Foreskin melanocyte (primary cell): ENCODE measurements at places on chromosomes 7 and 10.

GRCh38 chr7:25333296-25333928 lies 105.1 kb upstream of the NPVF start:
- DNase-seq = no peak

DNA sequence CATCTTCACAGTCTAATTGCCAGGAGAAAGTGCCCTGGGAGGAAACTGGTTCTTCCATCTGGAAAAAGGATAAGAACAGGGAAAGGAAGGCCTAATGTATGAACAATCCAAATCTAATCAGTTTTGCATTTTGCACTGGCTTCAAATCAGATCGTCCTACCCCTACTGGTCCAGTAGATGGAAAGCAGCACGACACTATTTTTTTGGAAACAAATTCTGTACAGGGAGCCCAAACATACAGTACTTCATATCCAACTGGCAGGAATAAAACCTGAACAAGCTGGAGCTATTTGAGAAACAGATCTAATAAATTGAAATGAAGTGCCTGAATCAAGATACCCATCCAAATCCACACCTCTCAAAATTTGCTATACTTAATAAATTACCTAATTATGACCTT lies 36.5 kb downstream of the ETV1 start:
- DNase-seq = no peak

- no peak for DNase-seq
These were observed 608.9 kb downstream of the CNTNAP2 start for GRCh38 chr7:146725520-146725919.

DNA sequence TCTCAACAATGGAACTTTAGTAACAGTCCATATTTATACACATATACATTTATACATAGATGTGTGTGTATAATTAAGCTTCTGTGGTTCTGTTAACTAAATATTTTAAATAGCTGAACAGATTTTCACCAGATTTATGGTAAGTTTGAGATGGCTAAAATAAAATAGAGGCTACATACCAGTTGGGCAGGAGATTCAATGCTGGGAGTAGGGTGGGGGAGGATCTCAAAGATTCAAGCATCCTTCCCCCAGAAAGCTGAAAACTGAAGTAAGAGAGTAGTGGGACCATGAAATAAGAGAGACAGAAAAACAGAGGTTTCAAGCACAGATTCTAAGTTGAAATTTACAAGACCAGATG lies 14.0 kb downstream of the LRRC17 start:
- DNase-seq = no peak

GRCh38 chr7:155999631-156000489 lies 187.6 kb upstream of the SHH start:
- DNase-seq = no peak

- no peak for DNase-seq
These were observed 41.3 kb upstream of the GGCT start for GRCh38 chr7:30545791-30546555.

GRCh38 chr10:121490871-121491519 lies 107.2 kb downstream of the FGFR2 start:
- DNase-seq = no peak

DNA sequence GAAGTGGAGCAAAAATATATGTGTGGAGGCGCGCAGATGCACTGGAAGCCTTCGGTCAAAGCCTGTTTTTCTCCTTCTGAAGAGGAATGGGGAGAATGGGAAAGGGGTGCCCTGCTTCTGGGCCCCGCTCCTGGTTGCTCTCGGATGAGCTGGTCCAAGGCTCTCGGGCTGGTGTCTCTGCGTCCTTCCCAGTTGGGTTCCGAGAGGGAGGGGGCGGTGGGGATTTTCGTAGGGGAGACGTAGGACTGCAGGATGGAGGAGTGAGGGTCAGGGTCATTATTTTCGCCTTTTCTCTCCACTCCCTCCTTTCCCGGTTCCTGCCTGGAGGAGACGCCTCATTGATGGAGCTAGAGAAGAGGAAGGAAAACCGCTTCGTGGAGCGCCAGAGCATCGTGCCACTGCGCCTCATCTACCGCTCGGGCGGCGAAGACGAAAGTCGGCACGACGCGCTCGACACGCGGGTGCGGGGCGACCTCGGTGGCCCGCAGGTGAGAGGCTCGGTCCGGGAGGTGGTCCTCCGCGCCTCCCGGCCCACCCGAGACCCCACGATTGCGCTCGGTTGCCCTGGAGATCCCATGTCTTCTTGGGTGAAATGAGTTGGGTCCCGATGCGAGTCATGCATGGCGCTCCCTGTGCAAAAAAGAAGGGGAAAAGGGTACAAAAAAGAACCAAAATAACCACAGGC lies 790 bp downstream of the ADAM22 start:
- peak; percentile 20 for DNase-seq

DNA sequence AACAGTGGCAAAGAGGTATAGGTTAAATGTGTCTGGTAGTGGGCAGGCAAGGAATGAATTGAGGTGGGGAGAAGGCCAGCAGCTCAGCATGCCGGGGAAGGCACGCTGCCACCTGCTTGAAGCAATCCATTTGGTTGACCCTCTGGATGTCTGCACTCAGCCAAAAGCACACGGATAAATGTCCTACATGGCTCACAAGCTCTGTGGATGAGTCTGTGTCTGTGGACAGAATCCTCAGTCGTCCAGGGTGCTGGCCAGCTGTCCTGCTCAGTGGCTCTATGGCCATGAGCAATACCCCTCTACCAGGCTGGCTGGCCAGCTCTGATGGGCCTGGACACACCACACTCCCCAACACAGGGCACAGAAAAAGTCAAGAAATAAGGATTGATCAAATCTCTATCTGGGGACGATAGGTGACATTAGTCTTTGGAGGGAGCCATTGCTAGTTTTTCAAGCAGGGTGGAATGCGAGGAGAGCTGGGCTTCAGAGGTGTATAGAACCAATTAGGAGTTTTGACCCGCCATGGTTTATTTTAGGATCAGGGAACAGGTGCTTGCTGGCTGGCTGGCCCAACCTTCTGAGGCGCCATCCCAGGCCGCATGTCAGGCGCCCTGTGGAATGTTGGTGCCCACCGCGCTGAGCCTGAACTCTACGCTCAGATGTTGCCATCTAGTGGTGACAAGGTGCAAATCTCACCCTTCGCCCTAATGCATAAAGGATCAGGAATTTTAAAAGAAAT lies 493.4 kb downstream of the TNS3 start:
- peak; percentile 44 for DNase-seq

DNA sequence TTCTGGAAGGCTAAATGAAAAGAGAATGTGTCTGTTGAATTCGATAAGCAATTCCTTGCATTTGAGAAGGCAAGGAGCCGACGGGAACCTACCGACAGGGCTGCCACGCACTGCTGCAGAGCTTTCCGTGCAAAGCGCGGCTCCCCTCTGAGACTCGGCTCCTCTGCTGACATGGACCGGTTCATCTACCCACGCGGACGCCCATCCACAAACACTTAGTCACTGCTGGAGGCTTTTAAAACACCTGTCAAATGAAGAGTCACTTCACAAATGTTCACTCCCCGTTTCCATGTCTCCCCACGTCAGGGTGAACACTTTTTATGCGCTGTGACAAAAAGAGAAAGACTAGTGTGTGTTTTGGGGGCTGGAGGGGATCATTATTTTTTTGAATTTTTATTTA lies 32.0 kb downstream of the AMZ1 start:
- no peak for DNase-seq

GRCh38 chr7:139931190-139931934 lies 102.3 kb downstream of the TBXAS1 start:
- no peak for DNase-seq

GRCh38 chr10:60917331-60918280 lies 26.4 kb downstream of the RHOBTB1 start:
- DNase-seq = no peak

DNA sequence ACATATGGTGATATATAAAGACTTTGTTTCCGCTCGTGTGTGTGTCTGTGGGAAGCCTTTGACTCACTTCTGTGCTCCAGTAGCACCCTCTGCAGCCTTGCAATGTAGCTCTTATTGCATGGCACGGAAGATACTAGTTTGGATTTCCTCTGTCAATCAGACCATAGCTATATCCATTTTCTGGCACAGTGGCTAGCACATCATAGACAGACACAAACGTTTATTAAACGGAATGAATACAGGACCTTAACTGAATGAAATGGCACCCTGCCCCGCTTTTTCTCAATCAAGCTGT lies 124.0 kb upstream of the PTPN20 start:
- DNase-seq = peak; percentile 35

DNA sequence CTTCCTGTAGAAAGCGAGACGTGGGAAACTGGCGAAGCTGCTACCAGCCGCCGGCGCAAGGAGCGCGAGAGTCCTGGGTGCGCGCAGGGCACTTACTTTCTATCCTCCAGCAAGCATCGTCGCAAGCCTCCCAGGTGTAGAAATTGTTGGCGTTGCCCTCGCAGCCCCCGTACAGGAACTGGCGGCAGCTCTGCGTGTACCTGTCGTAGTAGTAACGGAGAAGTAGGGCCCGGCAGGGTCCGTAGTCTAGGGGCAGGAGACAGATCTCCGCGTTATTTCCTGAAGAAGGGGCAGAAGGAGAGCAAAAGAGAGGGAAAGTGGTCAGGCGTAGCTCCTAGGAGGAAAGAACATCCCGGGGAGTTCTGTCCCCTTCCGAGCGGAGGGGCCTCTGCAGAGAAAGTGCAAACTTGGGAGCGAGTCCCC lies 501 bp downstream of the TFPI2 start:
- no peak for DNase-seq

GRCh38 chr7:135200821-135201331 lies 10.4 kb downstream of the WDR91 start:
- DNase-seq = peak; percentile 16

GRCh38 chr10:125709553-125710474 lies 9.7 kb upstream of the EDRF1 start:
- DNase-seq = no peak

GRCh38 chr10:52755297-52756062 lies 17.1 kb downstream of the MBL2 start:
- DNase-seq = no peak

DNA sequence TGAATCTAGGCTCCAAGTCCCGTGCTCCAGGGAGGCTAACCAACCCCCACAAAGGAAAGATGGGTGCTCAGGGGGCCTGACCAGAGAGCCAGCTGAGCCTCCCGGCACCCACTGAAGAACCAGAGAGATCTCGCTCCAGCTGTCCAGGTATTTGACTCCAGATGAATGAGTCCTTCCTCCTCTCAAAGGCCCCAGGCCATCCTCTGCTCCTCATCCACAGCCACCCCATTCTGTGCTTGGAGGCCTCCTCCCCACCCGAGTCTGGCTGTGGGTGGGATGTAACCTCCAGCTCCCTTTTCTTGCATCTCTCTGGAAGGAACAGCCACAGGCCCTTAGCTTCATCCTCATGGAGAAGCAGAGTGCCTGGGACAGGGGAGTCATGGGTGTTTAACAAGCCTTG lies 44.6 kb downstream of the VSTM4 start:
- DNase-seq = no peak

- no peak for DNase-seq
These were observed 120.6 kb downstream of the SLIT1 start for GRCh38 chr10:97065128-97065527.

DNA sequence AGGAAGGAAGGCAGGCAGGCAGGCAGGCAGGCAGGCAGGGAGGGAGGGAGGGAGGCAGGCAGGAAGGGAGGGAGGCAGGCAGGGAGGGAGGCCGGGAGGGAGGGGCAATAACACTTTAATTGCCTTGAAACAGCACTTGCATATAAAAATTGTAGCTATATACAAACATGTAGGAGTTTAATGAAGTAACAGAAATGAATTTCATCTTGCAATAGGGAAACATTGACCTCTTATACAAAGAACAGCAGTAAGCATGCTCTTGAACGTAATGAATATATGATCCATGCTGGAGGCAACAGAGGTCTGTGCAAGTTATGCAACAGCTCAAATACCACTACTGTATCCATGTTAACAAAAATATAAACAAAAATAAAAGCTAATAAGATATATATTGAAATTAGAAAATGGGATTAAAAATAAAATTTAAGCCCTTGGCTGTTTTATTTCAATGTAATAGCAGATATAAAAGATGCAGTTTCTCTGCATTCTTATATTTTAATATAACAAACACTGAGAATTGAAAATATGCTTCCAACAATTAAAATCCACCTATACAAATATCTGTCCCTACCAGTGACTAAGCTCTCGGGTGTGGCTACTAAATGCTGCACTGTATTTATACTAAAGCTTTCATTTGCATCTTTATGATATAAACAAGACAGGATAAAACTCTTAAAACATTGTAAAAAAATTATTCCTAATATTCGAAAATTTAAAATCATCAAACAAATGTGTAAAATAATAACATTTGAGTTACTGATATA lies 50.3 kb downstream of the CACNA2D1 start:
- DNase-seq = no peak

GRCh38 chr7:110889335-110889734 lies 201.6 kb upstream of the LRRN3 start:
- DNase-seq = no peak

GRCh38 chr10:51567271-51567670 lies 132.1 kb downstream of the CSTF2T start:
- DNase-seq = no peak

- no peak for DNase-seq
These were observed 328.6 kb upstream of the COBL start for GRCh38 chr7:51645255-51645654.

DNA sequence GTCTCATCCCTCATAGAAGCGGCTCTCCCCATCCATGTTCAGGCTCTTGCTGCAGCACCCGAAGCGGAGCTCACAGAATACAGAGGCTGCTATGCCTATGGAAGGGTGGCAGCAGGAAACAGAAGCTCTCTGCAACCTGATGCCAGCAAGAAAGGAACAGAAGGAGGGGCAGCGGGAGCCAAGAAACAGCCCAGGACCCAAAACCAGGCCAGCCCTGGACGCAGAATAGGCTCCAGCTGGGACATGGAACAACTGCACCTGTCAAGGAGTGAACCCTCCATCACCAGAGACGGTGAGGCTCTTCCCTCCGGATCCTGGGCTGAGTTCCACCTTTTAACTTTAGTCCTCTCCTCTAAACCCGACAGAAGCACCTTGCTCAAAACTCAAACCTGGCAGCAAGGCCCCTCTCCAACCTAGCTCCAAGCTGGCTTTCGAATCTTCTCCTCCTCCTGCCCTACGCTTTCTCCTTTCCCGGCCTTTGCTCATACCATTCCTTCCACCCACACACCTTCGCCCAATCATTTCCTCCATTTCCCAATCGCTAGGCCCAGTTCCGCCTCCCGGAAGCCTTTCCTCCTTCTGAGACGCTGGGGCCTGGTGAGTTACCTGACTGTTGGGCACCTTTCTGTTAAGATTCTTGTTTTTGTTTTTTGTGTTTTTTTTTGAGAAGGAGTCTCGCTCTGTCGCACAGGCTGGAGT lies 122.8 kb upstream of the ZNF92 start:
- DNase-seq = no peak

- DNase-seq = no peak
These were observed 219.9 kb downstream of the CELF2 start for GRCh38 chr10:11237571-11237970.
